ENCODE measurements at places on chromosomes 2 and 18.

GRCh38 chr18:6382963-6383362, 31.7 kb downstream of the L3MBTL4 start:
- H3K27me3 ChIP-seq, result no peaks in the 10 kb centered on the region
- no peak overlapping the region for H3K4me3 ChIP-seq

- H3K4me1 ChIP-seq, result no peaks in the 10 kb centered on the region
- H3K27ac ChIP-seq, result no peak overlapping the region
- H3K4me3 ChIP-seq, result no peak overlapping the region
- no peaks in the 10 kb centered on the region for H3K27me3 ChIP-seq
- no peak for DNase-seq
These were observed 18.6 kb downstream of the EHBP1 start for GRCh38 chr2:62724106-62724505.

GRCh38 chr18:32767400-32767799, 5.4 kb downstream of the KLHL14 start:
- no peak overlapping the region for H3K27ac ChIP-seq
- H3K4me3 ChIP-seq, result no peak overlapping the region
- H3K36me3 ChIP-seq, result no peaks in the 10 kb centered on the region

- no peaks in the 10 kb centered on the region for H3K4me1 ChIP-seq
- DNase-seq, result no peak
- no peak overlapping the region for H3K4me3 ChIP-seq
These were observed 69.8 kb downstream of the SLC66A2 start for GRCh38 chr18:79881695-79882094.

GRCh38 chr2:319059-319600, 31.2 kb upstream of the ALKAL2 start:
- no peaks in the 10 kb centered on the region for H3K4me1 ChIP-seq
- H3K27ac ChIP-seq, result no peak overlapping the region
- H3K36me3 ChIP-seq, result no peaks in the 10 kb centered on the region
- DNase-seq, result no peak

GRCh38 chr2:21260311-21260710, 136.5 kb downstream of the TDRD15 start:
- no peaks in the 10 kb centered on the region for H3K36me3 ChIP-seq
- no peak for DNase-seq
- peaks cover 18% of the 10 kb centered on the region for H3K4me1 ChIP-seq
- H3K4me3 ChIP-seq, result no peak overlapping the region
- H3K27me3 ChIP-seq, result no peaks in the 10 kb centered on the region
- no peak overlapping the region for H3K27ac ChIP-seq

DNA sequence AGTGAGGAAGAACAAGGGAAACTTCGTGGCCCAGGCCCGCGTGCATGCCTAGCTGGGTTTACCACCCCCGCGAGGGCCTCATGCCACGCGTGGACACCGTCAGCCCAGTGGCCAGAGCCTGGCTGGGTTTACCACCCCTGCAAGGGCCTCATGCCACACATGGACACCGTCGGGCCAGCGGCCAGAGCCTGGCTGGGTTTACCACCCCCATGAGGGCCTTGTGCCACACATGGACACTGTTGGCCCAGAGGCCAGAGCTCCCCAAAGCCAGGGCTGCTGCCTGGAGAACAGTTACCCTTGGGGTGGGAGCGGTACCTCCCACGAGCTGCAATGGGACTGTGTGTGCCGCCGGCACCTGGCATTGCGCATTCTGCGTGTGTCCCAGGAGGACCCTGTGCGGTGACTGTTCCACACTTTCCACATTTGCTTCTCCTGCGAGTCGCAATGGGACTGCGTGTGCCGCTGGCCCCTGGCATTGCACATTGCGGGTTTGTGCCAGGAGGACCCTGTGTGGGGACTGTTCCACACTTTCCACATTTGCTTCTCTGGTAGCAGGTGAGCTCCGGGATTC, 105.6 kb upstream of the CTDP1 start:
- no peaks in the 10 kb centered on the region for H3K27me3 ChIP-seq
- no peaks in the 10 kb centered on the region for H3K4me1 ChIP-seq
- DNase-seq, result peak; percentile 32
- no peaks in the 10 kb centered on the region for H3K36me3 ChIP-seq

DNA sequence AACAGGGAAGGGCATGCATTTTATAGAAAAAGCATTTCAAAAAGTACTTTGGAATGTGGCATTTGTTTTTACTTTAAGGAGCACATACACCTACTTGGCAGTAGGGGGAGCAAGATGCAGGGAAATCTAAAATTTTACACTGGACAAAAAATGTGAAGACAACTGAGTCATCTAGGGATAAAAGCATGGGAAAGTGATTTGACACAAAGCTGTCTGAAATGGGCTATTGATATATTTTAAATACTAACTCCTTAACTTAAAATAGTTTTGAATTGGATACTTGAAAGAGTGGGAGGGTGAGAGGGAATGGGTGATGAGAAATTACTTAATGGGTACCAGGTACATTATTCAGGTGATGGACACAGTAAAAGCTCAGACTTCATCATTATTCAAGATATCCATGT, 15.8 kb downstream of the TMEM200C start:
- H3K27ac ChIP-seq, result no peak overlapping the region
- no peaks in the 10 kb centered on the region for H3K4me1 ChIP-seq
- H3K27me3 ChIP-seq, result peaks cover 17% of the 10 kb centered on the region
- no peak for DNase-seq
- no peak overlapping the region for H3K4me3 ChIP-seq

DNA sequence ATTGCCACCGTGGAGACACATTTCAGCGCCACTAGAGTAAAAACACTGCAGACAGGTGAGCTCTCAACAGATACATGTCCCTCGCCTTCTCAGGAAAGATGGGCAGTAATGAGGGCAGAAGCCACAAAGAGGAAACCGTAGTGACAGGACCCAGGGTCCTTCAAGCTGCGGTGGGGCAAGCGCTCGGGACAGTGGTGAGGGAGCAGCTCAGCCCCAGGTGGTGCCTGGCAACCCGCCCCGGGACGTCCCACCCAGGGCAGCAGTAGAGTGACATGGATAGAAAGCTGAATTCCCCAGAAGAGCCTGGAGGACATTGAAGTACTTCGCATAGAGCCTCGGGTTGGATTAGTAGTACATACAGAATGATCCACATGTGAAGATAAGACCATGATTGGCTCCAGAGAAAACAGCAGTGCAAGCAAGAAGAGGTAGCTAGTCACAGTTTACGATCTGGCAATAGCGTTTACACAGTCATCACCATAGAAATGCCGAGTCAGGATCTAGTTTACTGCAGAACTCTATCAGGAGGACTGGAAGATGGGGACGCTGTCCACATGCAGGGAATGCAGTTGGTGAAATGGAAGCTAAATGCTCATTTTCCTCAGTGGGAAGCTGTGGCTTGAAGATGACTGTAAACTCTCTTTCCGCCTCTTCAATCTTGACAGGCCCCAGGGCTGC, 37.4 kb upstream of the ALPP start:
- no peak overlapping the region for H3K4me3 ChIP-seq
- H3K4me1 ChIP-seq, result no peaks in the 10 kb centered on the region
- H3K27me3 ChIP-seq, result no peaks in the 10 kb centered on the region
- no peak for DNase-seq

GRCh38 chr2:64352292-64352691, 101.7 kb upstream of the LGALSL start:
- H3K27ac ChIP-seq, result no peak overlapping the region
- H3K36me3 ChIP-seq, result no peaks in the 10 kb centered on the region
- DNase-seq, result peak; percentile 38
- no peaks in the 10 kb centered on the region for H3K4me1 ChIP-seq

DNA sequence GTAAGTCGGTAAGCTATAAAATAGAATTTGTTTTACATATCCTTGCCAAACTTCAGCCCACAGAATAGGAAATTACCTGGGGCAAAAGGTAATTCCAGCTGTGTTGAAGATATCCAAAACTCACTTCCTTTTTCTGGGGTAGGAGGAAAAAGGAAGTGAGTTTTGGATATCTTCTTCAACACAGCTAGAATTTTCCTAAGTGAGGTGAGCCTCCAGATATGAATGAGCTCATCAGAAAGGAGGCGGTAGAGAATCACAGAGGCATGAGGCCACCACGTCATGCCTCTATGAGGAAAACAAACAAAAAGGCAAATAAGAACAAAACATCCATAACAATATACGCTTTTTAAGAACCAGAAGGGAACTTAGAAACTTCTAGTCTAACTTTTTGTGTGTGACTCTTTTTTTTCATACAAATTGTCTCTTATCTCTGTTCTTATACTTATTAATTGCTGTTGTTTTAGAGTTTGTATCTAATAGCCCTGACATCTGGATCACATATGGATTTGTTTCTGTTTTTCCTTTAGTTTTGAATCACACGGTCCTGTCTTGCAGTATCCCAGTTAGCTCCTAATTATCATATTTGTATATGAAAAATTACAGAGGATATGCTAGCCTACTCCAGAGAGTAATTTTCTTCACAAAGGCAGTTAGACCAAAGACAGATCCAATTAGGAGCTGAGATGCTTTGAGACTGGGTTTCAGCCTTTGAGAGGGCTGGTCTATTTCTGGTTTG, 104.5 kb downstream of the RBM43 start:
- H3K27ac ChIP-seq, result no peak overlapping the region
- H3K4me3 ChIP-seq, result no peak overlapping the region
- DNase-seq, result no peak
- H3K36me3 ChIP-seq, result no peaks in the 10 kb centered on the region

DNA sequence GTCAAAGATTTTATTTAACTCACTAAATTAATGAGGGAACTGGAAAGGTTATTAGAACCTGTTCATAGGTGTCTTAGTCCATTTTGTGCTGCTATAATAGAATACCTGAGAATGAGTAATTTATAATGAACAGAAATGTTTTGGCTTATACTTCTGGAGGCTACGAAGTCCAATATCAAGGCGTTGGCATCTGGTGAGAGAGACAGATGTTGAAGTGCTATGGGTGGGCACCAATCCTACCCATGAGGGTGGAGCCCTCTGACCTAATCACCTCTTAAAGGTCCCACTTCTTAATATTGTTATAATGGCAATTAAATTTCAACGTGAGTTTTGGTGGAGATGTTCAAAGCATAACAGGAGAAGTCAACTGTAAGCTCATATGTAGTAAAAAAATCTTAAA, 5.1 kb downstream of the RPIA start:
- DNase-seq, result no peak
- H3K27me3 ChIP-seq, result no peaks in the 10 kb centered on the region
- H3K4me1 ChIP-seq, result peaks cover 3% of the 10 kb centered on the region
- no peak overlapping the region for H3K4me3 ChIP-seq
- H3K36me3 ChIP-seq, result peaks cover 23% of the 10 kb centered on the region
- H3K27ac ChIP-seq, result no peak overlapping the region

GRCh38 chr2:54196646-54197045, 59.4 kb downstream of the TSPYL6 start:
- H3K4me3 ChIP-seq, result no peak overlapping the region
- H3K4me1 ChIP-seq, result no peaks in the 10 kb centered on the region
- no peaks in the 10 kb centered on the region for H3K27me3 ChIP-seq
- H3K36me3 ChIP-seq, result no peaks in the 10 kb centered on the region

DNA sequence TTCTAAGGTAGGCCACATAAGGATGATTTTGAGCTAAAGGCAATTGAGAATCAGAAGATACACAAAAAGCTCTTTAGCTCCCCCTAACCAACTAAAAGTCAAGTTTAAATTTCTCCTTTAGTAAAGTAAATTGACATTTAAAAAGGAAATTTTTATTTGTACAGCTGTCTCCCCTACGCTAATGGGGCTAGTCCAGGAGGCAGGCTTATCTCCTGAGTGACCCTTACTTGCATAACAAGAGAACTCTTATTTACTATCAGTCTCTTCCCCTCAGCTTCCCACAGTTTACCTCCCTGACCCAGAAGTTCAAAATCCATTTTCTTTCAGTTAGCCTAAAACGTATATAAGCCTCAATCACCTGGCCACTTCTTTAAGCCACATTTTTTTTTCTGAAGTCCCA, 1002.8 kb upstream of the NRXN1 start:
- H3K36me3 ChIP-seq, result no peaks in the 10 kb centered on the region
- no peak overlapping the region for H3K27ac ChIP-seq
- DNase-seq, result no peak
- H3K4me3 ChIP-seq, result no peak overlapping the region
- no peaks in the 10 kb centered on the region for H3K4me1 ChIP-seq
- H3K27me3 ChIP-seq, result no peaks in the 10 kb centered on the region

DNA sequence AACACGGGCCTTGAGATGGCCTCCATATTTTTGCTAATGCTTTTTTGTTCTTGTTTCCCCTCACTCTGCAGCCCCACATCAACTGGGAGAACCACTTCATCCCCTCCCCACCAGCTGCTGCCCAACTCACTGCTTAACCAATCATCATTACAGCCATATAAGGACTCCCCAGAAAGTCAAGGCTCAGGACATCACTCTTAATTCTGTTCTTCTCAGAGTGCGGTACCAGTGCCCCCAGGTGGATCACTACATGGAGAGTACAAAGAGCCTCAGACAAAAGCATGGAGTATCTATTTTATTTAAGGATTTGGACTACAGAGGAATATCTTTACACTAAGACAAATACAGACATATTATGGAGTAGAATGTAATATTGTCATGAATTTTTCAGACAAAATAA, 340.6 kb downstream of the PAX3 start:
- H3K27ac ChIP-seq, result no peak overlapping the region
- H3K36me3 ChIP-seq, result no peaks in the 10 kb centered on the region
- no peaks in the 10 kb centered on the region for H3K4me1 ChIP-seq
- DNase-seq, result peak; percentile 65
- H3K27me3 ChIP-seq, result no peaks in the 10 kb centered on the region

- H3K4me1 ChIP-seq, result no peaks in the 10 kb centered on the region
- no peaks in the 10 kb centered on the region for H3K36me3 ChIP-seq
- no peak overlapping the region for H3K4me3 ChIP-seq
- no peak overlapping the region for H3K27ac ChIP-seq
- no peak for DNase-seq
These were observed 9.3 kb upstream of the NMS start for GRCh38 chr2:100460904-100461530.

DNA sequence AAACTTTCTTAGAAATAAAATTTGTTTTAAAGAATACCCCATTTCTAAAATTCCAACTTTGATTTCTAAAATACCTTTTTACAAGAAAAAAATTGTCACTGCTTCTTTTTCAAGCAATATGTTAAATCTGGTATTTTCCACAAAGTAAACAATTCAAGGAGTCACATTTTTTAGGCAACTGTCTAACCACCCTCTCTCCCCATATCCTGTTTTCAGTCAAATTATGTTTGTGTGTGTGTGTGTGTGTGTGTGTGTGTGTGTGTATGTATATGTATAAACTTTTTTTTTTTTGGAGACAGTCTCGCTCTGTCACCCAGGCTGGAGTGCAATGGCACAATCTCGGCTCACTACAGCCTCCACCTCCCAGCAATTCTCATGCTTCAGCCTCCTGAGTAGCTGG, 59.3 kb downstream of the ADNP2 start:
- DNase-seq, result no peak
- no peaks in the 10 kb centered on the region for H3K27me3 ChIP-seq
- H3K4me3 ChIP-seq, result no peak overlapping the region
- no peak overlapping the region for H3K27ac ChIP-seq

DNA sequence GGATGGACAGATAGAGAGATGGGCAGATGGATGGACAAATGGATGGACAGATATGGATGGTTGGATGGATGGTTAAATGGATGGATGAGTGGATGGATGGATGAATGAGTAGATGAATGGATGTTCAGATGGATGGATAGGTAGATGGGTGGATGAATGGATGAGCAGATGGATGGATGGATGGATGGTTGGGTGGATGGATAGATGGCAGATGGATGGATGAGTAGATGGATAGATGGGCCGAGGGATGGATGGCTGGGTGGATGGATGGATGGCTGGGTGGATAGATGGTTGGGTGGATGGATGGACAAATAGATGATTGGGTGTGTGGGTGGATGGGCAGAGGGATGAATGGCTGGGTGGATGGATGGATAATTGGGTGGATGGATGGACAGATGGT, 98.9 kb upstream of the OTOS start:
- no peak overlapping the region for H3K27ac ChIP-seq
- no peaks in the 10 kb centered on the region for H3K36me3 ChIP-seq
- peak; percentile 21 for DNase-seq
- H3K4me1 ChIP-seq, result no peaks in the 10 kb centered on the region
- no peak overlapping the region for H3K4me3 ChIP-seq

GRCh38 chr2:68411397-68412126, 46.5 kb downstream of the PLEK start:
- no peak overlapping the region for H3K4me3 ChIP-seq
- no peaks in the 10 kb centered on the region for H3K36me3 ChIP-seq
- H3K4me1 ChIP-seq, result no peaks in the 10 kb centered on the region
